HT1080 (cell line): ENCODE measurements at places on chromosomes 7 and 10.

- no peak for DNase-seq
Measured at GRCh38 chr10:130871406-130871805, 440.1 kb downstream of the TCERG1L start.

DNA sequence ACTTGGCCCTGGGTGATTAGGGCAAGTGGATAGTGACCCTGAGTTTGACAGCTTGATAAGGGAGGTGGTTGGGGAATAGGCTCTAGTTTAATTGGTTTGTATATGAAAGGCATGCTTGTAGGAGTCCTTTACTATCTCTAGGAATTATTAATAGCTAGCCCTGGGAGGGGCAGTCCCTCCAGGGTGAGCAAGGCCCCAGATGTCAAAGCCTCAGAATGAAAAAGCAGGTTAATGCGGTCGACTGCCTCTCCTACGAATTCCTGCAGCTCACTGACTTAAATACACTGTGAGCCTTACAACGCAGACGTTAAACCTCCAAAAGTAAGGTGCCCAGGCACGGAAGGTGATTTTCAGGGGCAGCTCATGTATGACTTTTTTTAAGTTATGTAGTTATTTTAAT is 5.2 kb upstream of the BTBD16 start:
- no peak for DNase-seq

GRCh38 chr7:7190142-7190541 is 7.8 kb downstream of the C1GALT1 start:
- DNase-seq: no peak

GRCh38 chr7:90674625-90675024 is 78.5 kb downstream of the CDK14 start:
- no peak for DNase-seq

DNA sequence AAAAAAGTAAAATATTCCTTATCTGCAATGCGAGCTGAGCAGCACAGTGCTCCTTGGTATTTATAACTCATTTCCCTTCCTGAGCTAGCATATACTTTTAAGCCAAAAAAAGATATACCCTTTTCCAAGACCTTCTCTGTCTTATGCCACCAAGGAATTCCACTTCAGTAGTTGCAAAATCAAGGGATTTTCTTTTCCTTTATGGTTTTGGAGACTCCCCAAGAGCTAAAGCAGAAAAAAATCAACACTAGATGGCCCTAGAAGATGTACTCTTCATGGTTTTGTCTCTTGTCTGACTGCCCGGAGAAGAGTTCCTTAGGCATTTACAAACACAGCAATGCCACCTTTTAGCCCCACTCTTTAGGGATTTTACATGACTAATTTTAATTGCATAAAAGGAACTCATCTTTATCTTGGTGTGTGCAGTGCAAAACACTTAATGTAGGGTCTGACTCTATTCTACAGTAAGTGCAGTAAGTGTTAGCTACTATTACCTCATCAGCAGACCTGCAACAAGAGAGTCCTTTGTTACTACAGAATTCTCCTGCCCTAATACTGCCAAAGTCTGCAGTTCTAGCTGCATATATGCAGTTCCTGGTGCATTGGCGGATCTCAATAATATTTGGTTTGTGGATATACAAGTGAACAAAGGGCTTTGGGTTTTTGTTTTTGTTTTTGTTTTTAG is 443.3 kb downstream of the GFRA1 start:
- DNase-seq: peak; percentile 10

GRCh38 chr7:35729061-35729783 is 34.3 kb upstream of the HERPUD2 start:
- no peak for DNase-seq

- DNase-seq: no peak
Measured at GRCh38 chr10:83585686-83586085, 553.6 kb upstream of the GHITM start.

DNA sequence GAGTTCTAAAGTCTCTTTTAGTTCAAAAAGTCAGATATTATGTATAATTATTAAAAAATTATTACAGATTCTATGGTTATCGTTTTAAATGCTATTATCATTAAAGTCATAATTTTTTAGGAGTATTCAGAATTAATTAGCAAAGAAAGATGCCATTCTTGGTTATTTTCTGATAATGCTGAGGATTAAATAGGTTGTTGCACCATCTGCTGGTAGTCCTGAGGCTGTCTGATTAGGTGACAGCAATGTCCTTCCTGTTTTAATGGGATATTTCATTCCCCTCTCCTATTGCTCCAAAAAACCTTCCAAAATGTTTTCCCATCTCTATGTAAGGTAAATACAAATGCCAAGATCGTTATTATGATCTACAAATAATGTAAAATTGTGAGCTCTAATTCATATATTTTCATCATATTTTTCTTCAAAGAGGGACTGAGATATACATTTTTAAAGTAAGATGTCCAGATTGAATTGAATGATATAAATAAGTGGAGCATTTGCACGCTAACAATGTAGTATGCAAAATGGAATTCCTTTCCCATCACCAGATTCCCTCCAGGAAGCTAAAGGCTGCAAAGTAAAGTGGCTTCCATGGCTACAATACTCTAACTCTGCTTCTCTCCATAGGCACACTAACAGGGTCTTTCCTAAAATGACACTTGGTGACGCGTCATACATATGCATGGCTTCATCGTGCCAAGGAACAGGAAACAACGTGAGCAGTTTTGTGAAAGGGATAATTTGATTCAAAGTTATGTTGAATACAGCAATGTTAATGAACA is 58.8 kb upstream of the AKR1E2 start:
- DNase-seq: peak; percentile 69

- no peak for DNase-seq
Measured at GRCh38 chr7:121279822-121280221, 49.0 kb upstream of the WNT16 start.

GRCh38 chr10:96697438-96697837 is 22.9 kb downstream of the PIK3AP1 start:
- DNase-seq: no peak

DNA sequence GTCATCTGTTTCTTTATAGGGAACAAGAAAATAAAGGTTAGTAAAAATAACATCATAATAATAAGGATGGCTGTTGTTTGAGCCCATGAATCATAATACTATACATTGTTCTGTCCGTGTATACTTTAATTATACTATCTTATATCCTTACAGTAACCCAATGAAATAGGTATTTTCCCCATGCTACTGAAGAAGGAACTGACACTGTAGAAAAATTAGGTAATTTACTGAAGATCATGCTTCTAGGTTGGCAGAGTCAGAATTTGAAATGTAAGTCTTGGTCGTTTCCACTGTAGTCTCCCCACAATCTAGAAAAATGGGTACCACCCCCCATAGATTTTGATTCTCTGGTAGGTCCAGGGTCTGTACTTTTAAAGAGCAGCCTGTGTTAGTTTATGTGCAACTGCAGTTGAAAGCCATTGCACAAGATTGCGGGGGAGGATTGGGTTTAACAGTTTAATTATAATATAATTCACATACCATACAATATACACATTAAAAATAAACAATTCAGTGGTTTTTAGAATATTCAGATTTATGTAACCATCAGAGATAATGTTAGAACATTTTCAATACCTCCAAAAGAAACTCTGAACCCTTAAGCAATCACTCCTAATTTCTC is 47.7 kb downstream of the SHOC2 start:
- DNase-seq: no peak

- DNase-seq: peak; percentile 98
Measured at GRCh38 chr10:110353244-110354119, 48.8 kb upstream of the SMNDC1 start.

DNA sequence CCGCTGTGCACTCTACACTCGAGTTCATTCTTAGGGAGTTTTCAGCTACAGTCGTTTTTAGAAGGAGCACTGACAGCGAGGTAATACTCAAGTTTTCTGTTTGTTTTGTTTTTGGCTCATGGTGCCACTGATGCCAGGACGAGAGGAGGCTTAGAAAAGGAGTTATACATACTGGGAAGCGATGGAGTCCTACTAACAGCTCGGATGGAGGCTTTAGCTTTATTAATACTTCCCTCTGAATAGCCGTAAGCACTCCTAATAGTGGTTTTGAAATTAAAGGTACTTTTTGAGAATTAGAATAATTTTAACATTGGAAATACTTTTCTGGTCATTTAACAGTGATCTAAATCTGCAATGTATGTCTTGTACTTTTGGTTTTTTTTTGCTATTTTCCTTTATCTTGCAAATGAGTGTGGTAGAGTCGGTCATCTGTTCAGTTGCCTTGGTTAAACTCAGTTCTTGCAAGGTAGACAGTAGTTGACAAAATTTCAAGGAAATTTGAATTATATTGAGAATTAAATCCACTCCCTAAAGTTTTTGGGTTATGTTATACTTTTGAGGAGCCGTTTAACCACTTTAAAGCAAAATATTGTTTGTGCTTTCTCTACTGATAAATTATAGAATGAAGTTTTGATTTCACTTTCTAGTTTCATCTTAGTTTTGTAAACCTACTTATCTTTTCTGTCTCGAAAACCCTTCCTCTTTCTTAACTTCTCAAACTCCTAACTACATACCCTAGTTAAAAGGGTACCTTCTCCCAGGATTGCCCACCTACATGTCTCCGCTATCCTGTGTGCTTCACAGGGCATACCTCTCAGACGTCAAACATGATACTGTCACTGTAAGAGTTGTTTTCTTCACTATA is 1.5 kb downstream of the HBP1 start:
- no peak for DNase-seq

DNA sequence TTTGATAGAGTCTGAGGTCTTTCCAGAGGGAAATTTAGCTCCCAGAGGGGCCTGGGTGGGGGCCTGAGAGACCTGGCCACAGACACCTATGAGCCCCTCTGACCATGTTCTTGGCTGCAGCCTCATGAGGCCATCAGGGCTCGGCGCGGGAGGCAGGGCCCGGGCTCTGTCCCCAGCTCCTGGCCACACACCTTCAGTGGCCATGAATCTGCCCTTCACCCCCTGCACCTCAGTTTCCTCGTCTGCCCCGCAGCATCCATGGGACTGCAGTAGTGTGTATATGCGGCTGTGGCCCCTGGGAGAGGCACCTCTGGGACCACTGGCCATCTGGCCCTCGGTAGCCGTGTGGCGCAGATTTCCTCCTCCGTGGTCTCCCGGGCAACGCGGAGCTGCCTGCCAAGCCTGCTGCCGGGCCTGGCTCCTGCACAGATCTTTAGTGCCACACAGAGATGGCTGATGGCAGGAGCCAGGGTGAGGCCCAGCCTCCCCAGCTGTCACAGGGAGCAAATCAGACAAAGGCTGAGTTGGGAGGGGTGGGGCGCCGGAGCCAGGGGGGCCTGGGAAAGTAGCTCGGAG is 23.6 kb upstream of the ADCYAP1R1 start:
- DNase-seq: no peak

DNA sequence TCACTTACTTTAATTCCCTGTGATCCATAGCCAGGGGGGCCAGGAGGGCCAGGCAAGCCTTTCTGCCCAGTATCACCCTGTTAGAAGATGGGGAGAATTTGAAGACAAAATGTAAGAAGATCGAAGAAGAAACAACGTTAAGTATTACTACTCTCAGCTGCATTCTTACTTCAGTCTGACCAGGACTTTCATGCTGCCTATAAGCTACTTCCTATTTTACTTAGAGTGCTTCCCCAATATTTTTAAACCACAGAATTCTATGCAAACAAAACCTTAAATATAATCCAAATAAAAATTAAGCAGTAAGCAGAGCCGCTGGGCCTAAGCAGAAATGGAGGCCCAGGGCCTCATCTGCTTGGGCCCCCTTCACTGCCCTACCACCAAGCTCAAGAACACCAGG is 117.8 kb downstream of the COL28A1 start:
- DNase-seq: no peak

DNA sequence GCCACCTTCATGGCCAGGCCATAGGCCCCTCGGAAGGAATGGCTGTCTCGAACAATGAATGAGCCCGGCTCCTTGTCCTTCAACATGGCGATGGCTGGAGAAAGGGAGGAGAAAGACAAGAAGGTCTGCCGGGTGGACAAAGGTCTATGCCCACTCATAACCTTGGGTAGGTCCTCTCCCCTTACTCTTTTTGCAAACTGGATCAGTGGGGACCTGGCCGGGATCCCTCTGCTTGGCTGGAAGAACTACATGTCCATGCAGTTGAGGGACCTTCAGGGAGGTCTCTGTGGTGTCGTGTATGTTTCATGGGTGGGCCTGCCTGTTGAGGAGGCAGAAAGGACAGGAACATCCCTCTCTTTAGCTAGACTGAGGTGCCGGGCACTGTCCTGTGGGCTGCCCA is 284.8 kb downstream of the TNS3 start:
- no peak for DNase-seq

GRCh38 chr10:86049442-86049841 is 317.2 kb downstream of the GRID1 start:
- no peak for DNase-seq

- peak; percentile 73 for DNase-seq
Measured at GRCh38 chr10:99983280-99983988, 26.3 kb downstream of the DNMBP start.

GRCh38 chr7:45663167-45663921 is 89.2 kb downstream of the ADCY1 start:
- peak; percentile 28 for DNase-seq

DNA sequence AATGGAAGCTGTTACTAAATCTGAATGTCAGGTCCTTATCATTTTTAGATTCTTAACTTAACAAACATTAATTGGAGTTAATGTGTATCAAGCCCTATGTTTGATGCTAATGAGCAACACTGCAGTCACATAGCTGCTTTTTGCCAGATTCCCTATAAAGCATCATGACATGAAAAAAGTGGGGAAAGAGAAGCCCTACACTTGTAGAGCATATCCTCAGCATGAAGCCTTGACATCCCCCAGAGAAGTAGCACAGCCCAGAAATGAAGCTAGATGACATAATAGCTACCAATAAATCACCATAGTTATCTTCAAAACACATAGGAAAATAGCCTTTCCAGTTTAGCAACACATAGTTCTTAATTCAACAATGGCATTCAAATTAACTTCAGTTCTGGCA is 49.2 kb upstream of the CDK1 start:
- DNase-seq: no peak

- DNase-seq: no peak
Measured at GRCh38 chr7:107405559-107405958, 64.3 kb upstream of the GPR22 start.

DNA sequence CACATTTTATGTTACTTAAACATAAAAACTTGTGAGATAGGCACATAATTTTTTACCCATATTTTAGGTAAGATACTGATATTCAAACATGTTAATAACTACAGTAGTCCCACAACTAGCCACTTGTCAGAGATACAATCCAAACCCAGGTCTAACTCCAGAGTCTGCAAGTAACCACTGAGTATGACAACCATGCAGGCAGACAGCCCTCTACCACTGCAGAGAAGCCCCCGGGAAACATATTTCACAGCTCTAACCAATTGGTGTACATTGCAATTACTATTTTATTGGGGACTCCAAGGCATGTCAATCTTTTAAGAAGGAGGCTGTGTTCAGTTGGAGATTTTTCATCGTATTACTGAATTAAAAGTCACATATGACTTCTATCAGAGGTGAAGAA is 107.2 kb upstream of the FAM133B start:
- no peak for DNase-seq
